Effector memory CD4-positive, alpha-beta T cell (primary cell): ENCODE measurements at places on chromosomes 2 and 18.

GRCh38 chr18:2526329-2526728 lies 45.0 kb downstream of the METTL4 start:
- DNase-seq = no peak

GRCh38 chr2:45305599-45305998 lies 296.3 kb upstream of the SIX2 start:
- no peak for DNase-seq

DNA sequence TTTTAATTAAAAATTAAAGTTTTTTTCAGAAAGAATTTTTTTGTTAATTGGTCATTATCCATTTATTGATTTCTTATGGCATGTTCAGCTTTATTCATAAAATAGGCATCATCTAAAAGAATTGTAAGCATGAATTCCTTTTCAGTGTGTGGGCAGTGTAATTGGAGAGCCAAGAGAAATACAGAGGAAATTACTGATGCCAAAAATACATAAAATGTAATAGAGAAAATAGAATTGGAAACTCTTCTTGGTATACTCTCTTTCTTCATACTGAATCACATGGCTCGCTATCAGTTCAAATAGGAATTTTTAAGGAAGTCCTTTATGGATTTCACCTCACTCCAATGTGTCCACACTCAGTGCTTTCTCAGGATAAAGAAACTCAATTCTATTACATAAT lies 663.6 kb upstream of the NRXN1 start:
- no peak for DNase-seq

DNA sequence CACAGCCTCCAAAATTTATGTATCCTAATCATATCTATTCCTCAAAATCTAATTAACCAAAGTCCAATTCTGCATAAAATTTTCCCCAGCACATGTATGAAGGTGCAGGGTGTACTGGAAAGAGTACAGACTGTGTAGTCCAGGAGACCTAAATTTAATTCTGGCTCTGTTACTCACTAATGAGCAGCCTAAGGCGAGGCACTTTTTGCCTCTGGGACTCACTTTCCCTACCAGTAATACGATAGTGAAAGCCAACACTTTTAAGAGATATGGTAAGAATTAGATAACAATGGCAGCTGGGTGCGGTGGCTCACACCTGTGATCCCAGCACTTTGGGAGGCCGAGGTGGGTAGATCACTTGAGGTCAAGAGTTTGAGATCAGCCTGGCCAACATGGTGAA lies 177.7 kb downstream of the PIEZO2 start:
- DNase-seq = no peak

- DNase-seq = no peak
Observed at GRCh38 chr2:40213619-40214018, 238.3 kb downstream of the SLC8A1 start.

GRCh38 chr2:215722125-215722524 lies 286.3 kb upstream of the FN1 start:
- no peak for DNase-seq

- DNase-seq = no peak
Observed at GRCh38 chr2:62568074-62568473, 62.1 kb upstream of the TMEM17 start.

DNA sequence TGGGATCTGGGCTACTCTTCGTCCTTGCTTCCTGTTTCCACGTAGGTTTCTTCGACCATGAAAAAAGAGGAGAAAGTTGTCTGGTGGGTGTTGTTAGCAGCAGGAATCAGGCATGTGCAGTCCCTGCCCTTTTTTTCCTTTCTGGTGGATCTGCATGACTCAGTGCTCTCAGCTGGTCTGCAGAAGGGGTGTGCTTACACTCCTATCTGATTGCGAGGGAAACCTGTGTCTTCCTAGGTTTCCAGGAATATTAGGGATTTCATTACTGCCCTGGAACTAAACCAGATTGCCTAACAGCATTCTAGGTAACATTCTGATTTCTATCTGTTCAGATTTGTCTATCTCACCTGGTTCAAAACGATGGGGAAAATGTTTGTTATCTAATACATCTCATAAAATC lies 174.3 kb downstream of the CCDC102B start:
- DNase-seq = no peak

DNA sequence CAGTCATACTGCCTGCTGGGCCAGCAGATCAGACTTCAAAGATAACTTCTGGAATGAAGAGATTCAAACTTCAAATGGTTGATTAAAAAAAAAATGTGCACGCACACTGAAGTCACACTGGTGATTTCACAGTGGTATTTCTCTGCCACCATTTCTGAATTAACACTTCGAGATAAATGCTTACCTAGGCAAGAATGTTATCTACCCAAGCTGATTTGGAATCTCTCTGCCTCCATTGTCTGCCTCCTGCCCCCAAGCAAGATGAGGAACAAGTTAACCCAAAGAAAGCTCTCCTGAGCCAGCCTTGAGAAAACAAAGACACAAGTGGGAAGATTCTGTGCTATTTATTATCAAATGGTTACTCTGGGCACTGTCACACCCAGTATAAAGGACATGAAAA lies 6.5 kb downstream of the LAMA1 start:
- DNase-seq = no peak

DNA sequence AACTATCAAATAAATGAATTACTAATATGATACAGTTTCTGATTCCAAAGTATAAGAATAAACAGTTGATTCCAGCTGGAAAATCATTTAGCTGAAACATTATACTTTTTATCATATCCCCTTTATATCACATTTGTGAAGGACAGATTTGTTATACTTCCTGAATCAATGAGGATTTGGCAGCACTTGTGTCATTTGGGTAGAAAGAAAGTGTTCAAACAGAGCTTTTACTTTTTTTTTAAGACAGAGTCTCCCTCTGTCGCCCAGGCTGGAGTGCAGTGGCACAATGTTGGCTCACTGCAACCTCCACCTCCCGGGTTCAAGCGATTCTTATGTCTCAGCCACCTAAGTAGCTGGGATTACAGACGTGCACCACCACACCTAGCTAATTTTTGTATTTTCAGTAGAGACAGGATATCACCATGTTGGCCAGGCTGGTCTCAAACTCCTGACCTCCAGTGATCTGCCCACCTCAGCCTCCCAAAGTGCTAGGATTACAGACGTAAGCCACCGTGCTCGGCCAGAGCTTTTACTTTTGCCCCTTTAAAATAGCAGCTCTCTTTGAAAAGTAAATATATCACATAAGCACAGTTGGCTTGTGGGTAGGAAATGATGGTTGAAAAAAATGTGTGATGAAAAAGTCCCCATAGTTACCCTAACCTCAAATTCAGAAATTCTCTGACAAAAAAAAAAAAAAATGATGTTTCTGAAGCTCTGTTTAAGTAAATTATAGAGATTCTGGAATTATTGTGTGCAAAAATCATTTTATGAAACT lies 95.2 kb downstream of the DTNA start:
- DNase-seq = no peak

GRCh38 chr2:9208875-9209274 lies 2.3 kb downstream of the ASAP2 start:
- DNase-seq = no peak

GRCh38 chr2:143171817-143172216 lies 42.6 kb downstream of the ARHGAP15 start:
- DNase-seq = no peak

GRCh38 chr2:3805201-3805939 lies 102.0 kb downstream of the DCDC2C start:
- DNase-seq = no peak

GRCh38 chr2:138893746-138894145 lies 113.6 kb upstream of the NXPH2 start:
- DNase-seq = no peak

GRCh38 chr18:3689091-3689490 lies 239.1 kb downstream of the TGIF1 start:
- DNase-seq = no peak

DNA sequence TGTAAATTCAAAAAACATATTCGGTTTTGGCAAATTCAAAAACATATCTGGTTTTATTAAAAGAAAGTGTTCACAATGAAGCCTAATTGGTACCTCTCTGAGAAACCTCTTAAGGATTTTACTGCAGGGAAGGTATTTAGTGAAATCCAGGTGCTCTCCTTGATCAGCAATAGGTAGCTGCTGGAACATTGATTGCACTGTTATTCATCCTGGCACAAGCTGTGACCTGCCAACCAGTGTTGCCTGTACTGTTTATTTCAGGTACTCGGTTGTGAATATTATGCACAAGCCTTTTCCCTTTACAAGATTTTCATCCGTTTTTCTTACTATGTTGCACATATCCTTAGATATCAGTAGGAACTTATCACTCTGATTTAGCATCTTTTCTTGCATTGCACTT lies 155.8 kb upstream of the ZEB2 start:
- DNase-seq = no peak

DNA sequence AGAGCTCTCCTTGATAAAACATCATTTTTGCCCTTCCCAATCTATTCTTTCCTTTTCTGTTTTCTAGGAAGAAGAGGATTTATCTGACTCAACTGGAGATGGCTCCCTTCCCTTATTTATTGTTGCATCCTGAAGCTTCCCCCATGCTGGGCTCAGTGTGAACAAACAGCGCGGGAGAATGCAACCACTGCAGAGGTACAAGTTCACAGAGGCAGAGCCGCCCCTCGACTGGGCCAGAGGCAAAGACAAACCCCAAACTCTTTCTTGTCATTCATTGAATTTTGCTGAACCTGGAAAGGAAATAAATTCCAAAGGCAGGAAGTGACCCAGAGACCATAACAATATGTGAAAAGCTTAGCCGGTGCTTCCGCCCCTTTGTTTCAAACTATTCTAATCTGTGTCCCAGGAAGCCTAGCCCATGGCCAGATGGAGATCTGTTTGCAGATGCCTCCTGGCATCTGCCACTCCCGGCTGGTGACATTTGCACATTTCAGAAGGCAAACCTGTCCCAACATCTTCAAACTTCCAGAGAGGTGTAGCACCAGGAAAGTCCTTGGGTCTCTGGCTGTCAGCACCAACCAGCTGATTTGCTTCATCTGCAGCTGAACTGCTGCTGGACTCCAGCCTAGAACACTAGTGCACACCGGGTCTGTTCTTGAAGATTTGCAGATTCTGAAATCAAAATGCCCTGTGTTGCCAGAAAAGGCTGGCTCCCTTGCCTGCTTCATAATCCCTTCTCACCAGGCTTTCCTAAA lies 79.4 kb upstream of the MAP4K3 start:
- DNase-seq = no peak

GRCh38 chr2:233107831-233108300 lies 47.7 kb downstream of the INPP5D start:
- DNase-seq = no peak

DNA sequence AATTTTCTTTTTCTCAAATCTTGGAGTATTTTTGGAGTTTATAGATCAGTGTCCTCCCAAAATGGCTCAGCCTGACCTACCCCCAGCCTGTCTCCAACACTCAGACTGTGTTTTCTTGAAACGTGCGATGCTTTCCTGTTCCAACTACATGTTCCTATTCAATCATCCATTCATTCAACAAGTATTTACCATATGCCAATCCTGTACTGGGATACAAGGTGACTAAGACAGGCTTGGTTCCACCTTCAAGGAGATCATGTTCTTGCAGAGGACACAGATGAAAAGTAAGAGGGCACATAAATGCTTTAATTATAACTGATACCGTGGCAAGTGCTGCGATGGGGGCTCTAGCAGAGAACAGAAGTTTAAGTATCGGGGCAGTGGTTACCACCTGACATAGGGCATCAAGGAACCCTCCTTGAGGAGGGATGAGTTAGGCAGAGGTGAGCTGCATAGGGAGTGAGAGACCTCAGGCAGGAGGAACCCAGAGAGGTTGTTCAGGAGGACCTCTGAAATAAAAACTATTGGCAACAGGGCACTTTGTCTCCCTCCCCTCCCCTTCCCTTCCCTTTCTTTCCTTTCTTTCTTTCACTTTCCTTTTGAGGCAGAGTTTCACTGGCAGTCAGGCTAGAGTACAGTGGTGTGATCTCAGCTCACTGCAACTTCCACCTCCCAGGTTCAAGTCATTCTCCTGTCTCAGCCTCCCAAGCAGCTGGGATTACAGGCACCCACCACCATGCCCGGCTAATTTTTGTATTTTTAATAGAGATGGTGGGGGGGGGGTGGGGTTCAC lies 469.0 kb downstream of the EPHA4 start:
- no peak for DNase-seq

DNA sequence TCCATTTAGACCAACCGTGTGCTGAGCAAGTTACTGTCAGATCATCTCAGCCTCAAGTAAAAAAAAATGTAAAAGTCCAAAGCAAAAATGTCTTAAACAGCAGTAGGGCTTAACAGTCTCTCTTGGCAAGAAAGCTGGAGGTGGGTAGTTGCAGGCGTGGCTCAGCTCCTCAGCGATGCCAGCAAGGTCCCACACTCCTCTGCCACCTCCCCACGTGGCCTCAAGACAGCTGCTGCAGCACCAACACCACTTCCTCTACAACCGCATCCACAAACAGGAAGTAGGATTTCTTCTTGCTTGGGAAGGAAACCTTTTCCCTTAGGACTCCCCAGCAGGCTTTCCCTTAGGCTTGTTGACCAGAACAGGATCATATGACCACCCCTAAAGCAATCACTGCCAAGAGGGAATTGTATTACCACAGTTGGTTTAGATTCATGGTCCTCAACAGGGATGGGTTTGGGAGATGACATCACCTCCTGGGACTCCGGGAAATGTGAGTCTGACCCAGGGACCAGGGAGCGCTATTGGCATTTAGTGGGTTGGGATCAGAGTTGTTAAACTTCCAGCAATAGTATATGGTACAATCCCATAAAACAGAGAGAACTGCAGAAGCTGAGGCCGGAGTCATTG lies 97.1 kb downstream of the MAPK4 start:
- DNase-seq = no peak

- no peak for DNase-seq
Observed at GRCh38 chr2:62192811-62193210, 3.1 kb upstream of the B3GNT2 start.

DNA sequence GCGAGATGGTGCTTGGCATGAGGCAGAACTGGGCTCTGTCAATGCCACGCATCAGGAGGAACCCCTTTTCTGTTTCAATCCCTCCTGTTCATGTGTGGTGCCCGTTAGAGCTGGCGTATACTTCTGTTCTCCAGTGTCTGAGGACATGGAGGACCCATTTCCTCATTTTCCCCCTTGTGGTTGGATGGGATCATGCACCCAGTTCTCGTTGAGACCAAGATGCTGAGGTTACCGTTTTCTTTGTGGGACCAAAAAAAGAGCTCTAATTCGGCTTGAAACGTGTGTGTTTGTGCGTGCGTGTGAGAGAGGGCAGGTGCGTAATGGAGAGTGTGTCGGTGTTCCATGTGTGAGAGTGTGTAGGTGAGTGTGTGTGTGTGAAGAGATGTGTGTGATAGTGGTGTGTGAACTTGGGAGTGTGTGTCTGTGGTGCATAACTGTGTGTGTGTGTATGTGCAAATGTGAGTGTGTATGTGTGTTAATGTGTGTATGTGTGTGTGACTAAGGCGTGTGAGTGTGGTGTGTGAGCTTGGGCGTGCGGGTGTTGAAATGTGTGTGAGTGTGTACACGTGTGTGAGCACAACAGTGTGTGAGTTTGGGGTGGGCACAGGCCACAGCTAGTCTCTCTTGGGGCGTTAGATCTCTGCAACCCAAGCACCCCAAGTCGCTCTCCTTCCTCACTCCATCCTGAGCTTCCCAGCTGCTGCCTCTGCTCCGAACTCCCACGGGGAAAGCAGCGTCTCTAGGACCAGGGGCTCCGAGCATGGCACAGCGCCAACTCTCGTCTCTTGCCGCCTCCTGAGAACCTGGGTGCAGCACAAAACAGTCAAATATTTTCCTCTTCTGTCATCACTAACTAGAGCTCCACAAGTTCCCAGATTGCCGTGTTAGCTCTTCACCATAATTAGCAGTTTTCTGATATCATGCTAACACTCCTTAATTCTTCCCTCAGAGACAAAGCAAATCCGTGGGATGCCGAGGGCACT lies 75.8 kb downstream of the LONRF2 start:
- DNase-seq = no peak

- no peak for DNase-seq
Observed at GRCh38 chr18:24763765-24764513, 303.5 kb downstream of the HRH4 start.

GRCh38 chr2:129796225-129796624 lies 183.2 kb upstream of the RAB6C start:
- no peak for DNase-seq
